ENCODE measurements at places on chromosomes 1 and 21.
A peak's percentile ranks its signal among the peaks of the same experiment; 100 is the strongest.

DNA sequence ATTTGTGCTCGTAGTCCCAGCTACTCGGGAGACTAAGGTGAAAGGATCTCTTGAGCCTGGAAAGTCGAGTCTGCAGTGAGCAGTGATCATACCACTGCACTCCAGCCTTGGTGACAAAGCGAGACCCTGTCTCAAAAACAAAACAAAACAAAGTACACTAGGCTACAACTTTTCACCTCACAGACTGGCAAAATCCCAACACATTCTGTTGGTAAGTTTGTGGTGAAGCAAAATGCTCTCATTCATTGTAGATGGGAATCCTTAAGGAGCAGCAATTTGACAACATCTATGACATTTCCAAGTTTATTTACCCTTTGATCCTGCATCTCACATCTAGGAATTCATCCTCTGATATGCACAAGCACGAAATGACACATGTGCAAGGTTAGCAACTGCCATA, 20.2 kb upstream of the SLC1A7 start:
- no peak for DNase-seq

DNA sequence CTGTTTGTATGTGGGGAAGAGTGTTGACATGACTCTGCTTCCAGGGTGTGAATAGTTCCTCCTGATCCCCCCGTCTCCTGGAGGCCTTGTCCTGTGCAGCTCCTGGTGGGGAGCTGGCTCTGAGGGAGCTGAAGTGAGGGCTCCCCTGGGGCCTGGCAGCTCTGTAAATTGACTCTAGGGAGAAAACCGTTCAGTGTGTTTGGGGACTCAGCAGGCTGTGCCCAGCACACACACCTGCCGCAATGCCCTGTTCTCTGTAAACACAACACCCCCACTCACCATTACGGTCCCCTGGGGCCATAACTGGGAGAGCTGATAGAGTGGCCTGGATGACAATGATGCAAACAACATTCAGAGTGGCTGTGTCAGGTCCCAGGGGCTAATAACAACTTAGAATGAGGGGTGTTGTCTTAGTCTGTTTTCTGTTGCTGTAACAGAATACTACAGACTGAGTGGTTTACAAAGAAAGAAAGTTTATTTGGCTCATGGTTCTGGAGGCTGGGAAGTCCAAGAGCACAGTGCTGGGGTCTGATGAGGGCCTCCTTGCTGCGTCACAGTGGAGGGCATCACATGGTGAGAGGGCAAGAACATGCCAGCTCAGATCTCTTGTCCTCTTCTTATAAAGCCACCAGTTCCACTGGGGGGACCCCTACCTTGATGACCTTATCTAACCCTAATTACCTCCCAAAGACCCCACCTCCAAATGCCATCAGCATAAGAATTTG, 15.3 kb downstream of the ADORA1 start:
- DNase-seq = no peak

GRCh38 chr1:35185200-35185599, 7.7 kb downstream of the SFPQ start:
- DNase-seq = no peak

GRCh38 chr1:50271968-50272578, 151.2 kb downstream of the DMRTA2 start:
- peak; percentile 57 for DNase-seq

- no peak for DNase-seq
These were observed 21.7 kb downstream of the SLC26A9 start for GRCh38 chr1:205921570-205921909.

DNA sequence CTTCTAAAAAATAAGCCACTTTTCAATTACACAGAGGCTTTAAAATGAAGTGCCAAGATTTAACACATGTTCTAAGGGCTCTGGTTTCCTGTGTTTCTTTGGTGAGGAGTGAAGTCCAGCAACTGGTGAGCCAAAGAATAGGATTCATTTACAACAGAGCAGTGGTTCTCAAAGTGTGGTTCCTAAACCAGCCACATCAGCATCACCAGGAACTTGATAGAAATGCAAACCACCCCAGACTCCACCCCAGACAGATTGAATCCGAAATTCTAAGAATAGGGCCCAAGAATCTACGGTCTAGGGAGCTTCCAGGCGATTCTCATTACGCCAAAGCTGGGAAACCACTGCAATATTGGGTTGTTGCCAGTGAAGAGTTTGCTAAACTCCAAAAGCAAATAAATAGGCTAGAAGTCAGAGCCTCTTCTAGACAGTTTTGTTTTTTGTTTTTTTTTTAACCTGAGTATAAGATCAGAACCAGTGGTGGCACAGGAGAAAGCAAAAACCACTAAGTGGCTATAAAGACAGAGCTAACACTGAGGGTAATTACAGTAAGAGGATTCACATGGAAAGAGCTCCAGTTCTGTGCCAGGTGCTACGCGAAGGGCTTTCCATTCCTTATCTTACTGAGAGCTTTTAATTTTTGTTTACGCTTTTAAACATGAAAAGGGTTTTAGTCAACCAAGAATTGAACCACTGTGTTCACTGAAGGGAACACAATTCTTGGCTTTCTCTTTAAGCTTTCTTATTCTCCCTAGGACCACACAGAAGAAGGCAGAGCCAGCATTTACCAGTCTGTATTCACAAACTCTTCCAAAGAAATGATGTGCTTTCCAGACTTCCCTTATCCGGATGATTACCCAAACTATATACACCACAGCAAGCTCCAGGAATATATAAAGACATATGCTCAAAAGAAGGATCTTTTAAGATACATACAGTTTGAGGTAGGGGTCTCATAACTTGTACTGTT, 42.4 kb upstream of the FMO2 start:
- DNase-seq = peak; percentile 29

- no peak for DNase-seq
These were observed 5.0 kb upstream of the CLCA4 start for GRCh38 chr1:86541859-86542258.

GRCh38 chr1:232912845-232913580, 37.4 kb upstream of the NTPCR start:
- DNase-seq = no peak

GRCh38 chr1:25100151-25100833, 132.0 kb downstream of the SYF2 start:
- no peak for DNase-seq

GRCh38 chr1:118981436-118981835, 6.7 kb downstream of the TBX15 start:
- no peak for DNase-seq

GRCh38 chr1:79133774-79134364, 127.3 kb upstream of the ADGRL4 start:
- peak; percentile 42 for DNase-seq

- no peak for DNase-seq
These were observed 104.0 kb downstream of the CDC7 start for GRCh38 chr1:91604632-91605031.

DNA sequence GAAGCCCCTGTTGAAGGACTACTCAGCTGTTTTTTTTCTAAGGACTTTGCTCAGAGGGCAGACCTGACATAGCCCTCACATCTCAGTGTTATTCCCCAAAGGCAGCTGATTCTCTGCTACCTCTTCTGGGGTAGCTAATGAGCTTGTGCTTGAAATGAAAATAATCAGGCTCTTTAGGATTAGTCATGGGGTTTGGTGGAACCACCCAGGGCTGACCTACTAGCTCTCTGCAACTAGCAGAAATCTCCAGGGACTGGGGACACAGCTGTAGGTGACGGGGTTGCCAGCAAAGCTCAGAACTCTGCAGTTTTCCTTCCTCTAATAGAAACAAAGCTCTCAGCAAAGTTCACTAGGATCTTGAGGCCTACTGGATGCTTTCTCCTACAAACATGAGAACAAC, 106.4 kb upstream of the BCL9 start:
- no peak for DNase-seq

DNA sequence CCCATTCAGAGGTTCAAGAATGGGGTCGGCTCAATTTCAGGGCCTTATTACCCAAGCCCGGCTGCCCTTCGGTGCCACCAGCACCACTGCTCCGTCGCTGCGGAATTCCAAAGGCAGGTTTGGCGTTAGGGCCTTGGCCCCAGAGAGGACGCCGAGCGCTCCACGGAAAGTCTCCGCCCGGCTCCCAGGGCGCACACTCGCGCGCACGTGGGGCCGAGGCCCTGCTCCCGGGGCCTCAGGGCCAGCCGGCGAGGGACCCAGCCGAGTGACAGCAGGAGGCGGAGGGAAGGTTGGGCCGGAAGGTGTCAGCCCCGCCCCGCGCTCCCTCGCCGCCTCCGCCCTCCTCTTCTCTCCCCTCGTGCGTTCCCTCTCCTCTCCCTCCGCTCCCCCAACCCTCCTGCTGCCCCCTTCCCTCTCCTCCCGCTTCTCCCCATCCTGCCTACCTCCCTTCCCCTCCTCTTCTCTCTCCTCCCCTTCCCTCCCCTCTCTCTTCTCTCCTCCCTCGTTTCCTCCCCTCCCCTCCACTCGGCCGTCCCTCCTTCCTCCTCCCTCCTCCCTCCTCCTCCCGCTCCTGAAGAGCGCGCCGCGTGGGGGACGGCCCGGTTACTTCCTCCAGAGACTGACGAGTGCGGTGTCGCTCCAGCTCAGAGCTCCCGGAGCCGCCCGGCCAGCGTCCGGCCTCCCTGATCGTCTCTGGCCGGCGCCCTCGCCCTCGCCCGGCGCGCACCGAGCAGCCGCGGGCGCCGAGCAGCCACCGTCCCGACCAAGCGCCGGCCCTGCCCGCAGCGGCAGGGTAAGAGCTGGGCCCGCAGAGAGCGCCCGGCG, at the start of gene ETS2:
Gene ETS2 (plus strand): TSS at position 602 of the 825 bp plus-strand sequence. CDS start 4,106 bp downstream, outside the sequence.
- peak; percentile 63 for DNase-seq

DNA sequence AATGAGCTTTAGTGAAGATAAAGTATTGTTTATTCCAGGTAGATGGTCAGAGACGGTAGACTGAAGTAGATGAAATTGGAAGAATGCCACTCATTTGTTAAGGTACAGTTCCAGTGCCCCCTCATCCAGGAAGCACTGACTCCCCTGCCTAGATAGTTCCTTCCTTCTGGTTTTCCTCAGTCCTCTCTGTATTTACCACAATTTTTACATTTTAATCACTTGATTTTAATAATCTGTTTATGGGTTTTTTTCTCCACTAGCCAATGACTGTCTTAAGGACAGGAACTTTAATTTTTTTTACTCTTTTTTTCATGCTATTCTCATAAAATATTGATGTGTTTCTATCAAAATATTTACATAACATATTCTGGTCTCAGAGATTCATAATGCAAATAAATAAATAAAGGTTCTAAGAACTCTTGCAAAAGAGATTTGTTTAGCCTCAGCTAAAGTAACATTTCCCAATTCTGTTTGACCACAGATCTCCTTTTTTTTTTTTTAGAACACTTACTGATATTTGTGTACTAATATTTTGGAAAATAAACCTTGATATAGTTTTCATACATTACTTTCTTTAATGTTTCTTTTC, 651.6 kb downstream of the PLPP3 start:
- DNase-seq = no peak

DNA sequence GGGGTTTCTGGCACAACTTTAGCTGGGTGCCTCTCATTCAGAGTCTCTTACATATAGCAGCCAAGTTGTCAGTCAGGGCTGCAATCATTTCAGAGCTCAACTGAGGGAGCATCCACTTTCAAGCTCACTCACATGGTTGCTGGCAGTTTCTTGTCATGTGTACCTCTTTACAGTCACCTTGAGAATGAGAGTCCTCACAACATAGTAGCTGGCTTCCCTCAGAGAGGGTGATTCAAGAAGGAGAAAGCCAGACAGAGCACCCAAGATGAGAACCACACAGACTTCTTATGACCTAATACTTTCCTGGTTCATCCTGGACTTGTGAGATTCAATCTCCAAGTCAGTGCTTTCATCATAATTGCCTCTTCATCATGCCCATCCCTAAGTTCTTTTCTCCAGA, 57.2 kb downstream of the DPT start:
- no peak for DNase-seq

- no peak for DNase-seq
These were observed 148.0 kb upstream of the ERG start for GRCh38 chr21:38646213-38646837.

GRCh38 chr1:32622806-32623681, 27.3 kb downstream of the ZBTB8OS start:
- DNase-seq = no peak

Measured in NCI-H446 (cell line).